ENCODE measurements at places on chromosomes 3 and 15.

DNA sequence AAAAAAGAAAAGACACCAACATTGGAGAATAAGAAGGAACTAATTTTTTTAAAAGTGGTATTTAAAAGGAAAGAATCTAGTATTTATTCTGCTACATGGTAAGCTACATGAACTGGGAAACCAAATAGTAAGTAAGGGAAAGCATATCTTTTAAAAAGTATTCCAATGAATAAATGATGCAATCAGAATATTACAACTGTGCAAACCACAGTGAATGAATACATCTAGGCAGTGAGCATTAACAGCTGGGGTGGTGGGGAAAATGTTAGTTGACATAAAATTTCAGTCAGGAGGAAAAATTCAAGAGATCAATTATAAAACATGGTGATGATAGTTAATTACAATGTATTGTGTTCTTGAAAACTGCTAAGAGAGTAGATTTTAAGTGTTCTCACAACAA lies 16.9 kb downstream of the ICE2 start:
- DNase-seq = no peak

DNA sequence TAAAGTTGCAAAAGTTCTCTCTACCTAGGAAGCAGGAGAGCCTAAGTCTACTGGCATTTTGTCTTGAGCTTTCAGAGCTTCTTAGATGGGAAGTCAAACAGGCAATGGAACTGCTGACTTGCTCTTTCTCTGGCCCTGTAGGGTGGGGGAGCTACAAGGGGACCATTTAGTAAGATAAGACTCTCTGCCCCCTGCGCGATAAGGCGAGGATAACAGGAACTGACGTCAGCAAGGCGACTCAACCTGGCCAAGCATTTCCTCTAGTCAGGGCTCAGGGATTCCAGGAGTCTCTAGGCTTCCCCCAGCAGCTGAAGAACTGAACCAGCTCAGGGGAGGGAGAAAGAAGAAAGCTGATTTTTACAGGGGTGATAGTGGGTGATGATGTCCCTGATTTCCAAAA lies 5.8 kb downstream of the RARB start:
- DNase-seq = no peak

DNA sequence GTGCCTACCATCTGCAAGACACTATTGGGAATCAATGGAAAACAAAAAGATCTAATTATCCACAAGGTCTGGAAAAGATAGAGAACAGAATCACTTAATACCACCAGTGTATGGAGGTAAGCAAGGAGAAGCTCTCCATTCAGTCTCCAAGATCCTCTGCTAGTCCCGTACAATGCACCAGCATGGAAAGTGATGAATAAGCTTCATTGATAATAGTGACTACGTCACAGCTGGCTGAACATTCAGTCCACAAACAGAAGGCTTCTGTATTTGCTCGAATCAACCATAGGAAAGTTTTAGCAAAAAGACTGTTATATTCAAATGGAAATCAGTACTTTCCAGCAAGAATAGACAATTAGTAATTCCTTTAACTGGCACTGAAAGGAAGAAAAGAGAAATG lies 42.9 kb downstream of the IGSF11 start:
- DNase-seq = no peak

- no peak for DNase-seq
Measured at GRCh38 chr15:90053685-90054466, 48.4 kb downstream of the IDH2 start.

GRCh38 chr3:67017211-67017610 lies 19.1 kb downstream of the KBTBD8 start:
- no peak for DNase-seq

DNA sequence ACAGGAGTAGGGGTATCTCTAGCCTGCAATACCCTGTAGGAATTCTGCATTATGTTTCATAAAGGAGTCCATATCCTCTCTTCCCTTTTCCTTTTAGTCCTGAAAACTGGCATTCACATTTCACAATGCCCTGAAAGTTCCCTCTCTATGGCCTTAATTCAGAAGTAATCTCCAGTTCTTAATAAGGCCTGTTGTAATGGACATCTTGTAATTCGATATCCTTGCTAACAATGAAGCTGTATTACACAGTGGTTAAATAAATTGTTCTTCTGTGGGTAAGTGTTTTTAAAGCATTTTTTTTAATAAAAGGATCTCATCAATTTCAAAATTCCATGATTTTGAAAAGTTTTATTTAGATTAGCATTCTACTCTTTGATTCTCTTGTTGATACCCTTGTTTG lies 34.3 kb upstream of the NEO1 start:
- DNase-seq = no peak

- DNase-seq = no peak
Measured at GRCh38 chr3:53614307-53614706, 119.9 kb downstream of the CACNA1D start.

DNA sequence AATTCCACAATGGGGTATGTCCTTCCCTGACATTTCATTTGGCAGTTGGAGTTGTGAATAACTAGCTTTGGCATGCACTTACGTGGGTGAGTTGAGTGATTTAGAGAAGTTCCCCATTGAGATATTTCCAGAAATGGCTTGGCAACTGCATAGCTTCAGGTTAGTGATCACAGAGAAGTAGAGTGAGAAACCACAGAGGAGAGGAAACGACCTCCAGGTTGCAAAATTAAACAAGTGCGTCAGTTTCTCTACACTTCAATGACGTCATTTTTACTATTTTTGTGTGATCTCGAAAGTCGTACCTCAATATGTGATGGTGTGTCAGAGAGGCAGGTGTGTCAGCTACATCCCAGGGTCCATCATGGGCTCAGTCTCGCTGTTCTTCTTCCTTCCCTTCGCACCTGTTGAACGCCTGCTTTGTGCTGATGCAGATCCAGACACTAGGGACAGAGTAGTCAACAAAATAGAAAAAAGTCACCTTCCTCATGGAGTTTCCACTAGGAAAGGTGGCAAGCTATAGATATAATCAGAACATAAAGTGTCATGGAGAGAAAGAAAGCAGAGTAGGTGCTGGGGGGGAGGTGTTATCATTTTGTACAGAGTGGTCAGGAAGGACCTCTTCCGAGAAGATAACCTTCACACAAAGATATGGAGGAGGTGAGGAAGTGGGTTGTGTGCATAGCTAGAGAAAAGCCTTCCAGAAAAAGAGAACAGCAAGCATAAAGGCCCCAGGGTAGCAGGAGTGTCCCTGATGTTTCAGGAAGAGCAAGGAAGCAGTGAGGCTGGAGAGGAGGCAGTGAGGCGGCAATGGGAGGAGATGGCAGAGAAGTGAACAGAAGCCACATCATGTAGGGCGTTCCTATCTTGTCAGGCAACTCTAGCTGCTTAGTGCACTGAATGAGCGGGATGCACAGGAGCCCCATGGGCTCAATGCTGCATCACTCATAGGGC lies 75.6 kb downstream of the MCTP2 start:
- DNase-seq = no peak

DNA sequence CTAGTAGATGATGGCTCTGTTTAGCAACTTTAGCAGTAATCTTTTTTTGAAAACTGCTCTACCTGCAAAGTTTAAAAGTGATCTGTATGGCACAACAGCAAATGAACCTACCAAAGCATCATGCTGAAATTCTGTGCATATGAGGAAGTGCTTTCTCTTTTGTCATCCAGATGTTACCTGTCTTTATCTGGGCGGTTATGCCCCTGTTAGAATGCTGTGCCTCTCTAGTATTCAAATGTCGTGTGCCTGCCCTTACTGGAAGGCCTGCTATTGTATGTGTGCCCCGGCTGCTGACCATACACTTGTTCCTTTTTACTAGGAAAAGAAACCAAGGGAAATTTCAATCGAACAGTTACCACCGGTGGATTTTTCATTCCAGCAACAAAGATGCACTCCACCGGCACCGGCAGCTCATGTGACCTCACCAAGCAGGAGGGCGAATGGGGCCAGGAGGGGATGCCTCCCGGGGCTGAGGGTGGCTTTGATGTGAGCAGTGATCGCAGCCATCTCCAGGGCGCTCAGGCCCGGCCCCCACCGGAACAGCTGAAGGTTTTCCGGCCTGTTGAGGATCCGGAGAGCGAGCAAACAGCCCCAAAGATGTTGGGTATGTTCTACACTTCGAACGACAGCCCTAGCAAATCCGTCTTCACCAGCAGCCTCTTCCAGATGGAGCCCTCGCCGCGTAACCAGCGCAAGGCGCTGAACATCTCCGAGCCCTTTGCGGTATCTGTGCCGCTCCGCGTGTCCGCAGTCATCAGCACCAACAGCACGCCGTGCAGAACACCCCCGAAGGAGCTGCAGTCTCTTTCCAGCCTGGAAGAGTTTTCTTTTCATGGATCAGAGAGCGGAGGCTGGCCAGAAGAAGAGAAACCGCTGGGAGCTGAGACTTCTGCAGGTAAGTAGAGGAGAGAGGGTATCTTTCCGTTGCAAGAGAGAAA lies 61.6 kb downstream of the TMEM39A start:
- DNase-seq = no peak

DNA sequence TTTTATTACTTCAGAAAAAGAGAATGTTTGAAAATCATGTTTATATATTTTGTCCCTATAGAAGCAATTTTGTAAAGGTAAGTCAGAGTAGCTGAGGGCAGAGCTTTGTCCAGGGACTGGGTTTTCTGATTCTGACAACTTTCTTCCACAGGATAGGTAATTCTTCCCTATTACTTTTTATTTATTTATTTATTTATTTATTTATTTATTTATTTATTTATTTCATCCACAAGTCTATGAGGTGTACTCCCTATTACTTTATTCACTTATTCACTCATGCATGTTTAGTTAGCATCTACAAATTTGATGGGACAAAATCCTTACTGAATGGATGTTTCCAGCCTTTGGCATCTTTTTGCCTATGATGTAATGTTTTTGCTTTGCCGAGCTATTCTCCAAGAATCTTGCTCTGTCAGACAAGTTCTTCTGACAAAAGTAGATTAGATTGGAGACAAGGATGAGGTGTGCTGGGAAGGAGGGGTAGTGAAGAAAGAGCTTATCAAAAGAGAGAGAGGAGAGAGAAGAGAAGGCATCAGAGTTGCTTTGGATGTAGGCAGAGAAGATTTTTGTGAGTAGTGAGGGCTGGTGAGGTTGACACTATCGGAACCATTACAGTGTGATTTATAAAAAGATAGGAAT lies 119.4 kb downstream of the SPATA16 start:
- no peak for DNase-seq

GRCh38 chr3:108124337-108125152 lies 33.7 kb upstream of the CD47 start:
- DNase-seq = peak; percentile 37

DNA sequence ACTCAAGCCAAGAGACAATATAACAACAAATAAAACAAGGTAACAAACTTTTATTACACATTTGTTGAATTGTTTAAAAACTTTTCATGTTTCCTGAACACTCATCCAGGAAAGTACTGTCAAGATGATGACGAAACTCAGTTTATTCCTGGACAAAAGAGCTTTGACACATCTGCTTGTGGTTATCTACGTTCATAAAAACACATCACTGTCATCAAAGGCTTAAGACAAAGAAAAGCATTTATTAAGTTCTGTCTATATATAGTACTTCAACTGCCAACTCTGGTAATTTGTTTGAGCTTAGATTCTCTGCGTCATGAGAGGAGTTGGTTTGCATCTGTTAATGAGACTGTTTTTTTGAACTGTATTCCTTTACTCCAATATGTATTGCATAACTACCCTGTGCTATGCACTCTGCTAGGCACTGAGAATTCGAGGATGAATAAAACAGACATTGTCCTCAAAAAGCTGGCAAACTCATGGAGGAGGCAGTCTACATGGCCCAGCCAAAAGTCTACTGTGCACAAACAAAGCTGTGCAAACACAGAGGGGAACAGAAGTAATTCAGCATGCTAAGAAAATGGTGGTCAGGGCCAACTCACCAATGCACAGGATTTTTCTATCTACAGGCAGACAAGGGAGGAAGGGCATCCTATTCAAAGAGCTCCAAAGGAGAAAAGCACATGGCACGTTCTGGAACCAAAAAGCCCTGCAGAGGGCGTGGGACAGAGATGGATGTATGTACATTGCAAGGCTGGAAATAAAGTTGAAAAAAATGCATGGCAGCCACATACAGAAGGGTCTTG lies 21.5 kb downstream of the PLD1 start:
- no peak for DNase-seq

DNA sequence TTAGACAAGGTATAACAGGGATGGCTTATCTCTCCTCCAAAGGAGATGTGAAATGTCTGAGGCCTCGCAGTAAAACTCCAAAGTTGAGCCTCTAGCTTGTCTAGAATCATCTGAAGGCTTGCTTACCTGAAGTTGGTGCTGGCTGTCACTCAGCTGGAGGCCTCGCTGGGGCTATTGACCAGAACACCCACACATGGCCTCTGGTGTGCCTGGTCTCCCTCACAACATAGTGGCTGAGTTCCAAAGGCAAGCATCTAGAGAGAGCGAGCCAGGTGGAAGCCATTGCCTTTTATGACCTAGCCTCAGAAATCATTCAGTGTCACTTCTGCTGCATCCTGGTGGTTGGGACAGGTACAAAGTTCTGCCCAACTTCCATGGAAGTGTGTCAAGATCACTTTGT lies 17.4 kb upstream of the RNU6-1 start:
- DNase-seq = no peak

- DNase-seq = no peak
Measured at GRCh38 chr3:169869484-169870220, at the start of gene LRRC31. TSS of gene LRRC31 (minus strand) at chr3:169869935. CDS start at chr3:169869807, 128 bp downstream.

DNA sequence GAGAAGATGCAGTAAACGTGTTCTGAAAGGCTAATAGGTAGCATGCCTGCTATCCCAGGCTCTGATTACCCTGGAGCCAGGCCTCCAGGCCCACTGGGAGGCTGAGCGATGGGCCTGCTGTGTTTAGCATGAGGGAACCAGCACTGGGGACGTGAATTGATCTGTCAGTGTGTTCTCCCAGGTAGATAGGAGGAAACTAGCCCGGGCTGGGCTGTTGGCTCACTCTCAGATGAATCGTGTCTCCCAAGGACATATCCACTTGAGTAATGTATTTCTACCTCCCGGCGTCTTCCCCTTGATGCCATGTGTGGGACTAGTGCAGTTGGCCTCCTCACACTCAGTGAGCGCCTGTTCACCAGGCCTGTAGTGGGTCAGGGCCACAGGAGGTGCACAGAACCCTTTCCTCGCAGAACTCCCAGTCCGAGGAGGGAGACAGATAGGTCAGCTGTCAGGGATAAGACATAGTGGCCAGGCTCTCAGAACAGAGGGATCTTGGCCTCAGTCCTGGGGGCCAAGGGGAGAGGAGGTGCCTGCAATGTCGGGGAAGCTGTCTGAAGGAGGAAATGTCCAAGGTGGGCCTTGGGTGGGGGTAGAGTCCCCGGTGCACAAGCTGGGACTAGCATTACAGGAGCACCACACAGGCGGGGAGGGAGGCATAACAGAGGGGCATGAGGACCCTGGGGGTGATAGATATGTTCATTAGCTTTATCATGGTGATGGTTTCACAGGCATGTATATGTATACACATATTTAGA lies 111.7 kb downstream of the DNAJB8 start:
- no peak for DNase-seq
